SJSA1 (cell line): ENCODE measurements at places on chromosomes 7 and 10. TPM values are rescaled to one million over a fixed set of nuclear protein-coding genes. Genes with fewer than 3 reads are reported as not detected.

DNA sequence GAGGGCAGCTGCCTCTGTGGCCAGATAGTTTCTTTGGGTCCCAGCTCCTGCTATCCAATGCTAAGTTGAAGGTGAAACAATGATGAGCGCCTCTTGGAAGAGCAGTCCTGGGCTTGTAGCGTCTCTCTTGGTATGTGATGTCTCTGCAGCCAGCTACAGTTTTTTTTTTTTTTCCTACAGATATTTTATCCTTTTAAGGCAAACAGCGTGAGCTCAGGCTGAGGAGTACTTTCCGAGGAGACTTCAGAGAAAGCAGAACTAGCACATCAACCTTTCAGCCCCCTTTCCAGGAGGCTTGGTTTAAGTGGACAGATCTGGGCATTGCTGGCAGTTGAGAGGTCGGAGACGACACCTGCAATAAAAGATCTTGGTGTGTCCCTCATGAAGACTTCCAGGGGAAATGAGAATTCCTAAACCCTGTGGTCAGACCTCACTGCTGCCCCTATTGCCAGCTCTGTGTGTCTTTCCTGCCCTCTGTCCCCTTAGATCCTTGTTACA lies 9.1 kb downstream of the PRKG1 start:
- no peak for DNase-seq

DNA sequence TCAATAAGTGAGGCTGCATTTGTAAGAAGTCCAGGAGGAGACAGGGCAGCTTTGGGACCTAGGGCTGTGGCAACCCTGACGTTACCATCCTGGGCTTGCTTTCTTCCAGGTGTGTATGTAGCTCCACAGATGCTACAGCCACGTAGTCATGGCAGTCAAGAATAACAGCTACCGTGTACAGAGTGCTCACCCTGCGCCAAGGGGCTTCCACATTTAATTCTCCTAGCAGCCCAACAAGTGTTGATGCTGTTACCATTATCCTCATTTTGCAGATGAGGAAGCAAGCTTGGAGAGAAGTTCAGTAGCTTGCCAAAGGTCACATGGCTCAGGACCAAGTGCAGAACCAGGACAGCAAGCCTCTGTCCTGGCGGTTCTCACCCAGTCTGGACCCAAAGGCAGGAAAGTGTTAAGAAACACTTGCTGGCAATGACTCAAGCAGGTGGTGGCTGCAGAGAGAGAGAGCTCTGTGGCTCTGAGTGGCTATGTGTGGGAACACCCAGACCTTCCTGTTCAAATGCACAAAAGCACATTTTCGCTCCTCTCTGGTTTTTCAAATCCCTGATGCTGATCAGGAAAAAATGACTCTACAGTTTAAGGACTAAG lies 89.8 kb downstream of the CREM start:
- DNase-seq: no peak

GRCh38 chr10:60877777-60878120 lies 66.2 kb downstream of the RHOBTB1 start:
- no peak for DNase-seq

GRCh38 chr10:31724296-31724695 lies 204.3 kb downstream of the ARHGAP12 start:
- DNase-seq: no peak

- DNase-seq: no peak
Observed at GRCh38 chr10:121722665-121723064, 124.4 kb upstream of the FGFR2 start.

The C10orf88 gene
- 11.9 and 12.6 TPM in 2 replicates for total RNA-seq

The SYNPO2L gene
- not detected in 2 replicates for total RNA-seq

The POMZP3 gene
- 8.5 and 9.1 TPM in 2 replicates for total RNA-seq

The PRSS37 gene
- total RNA-seq: not detected in 2 replicates

The CCL24 gene
- total RNA-seq: 0.45 TPM in 1 of 2 replicates, not detected in the other
